Tibial artery (tissue), 4 donors: ENCODE measurements at places on chromosomes 2 and 18.

GRCh38 chr18:63366213-63367052 is 573 bp downstream of the KDSR start:
- DNase-seq, result peak; percentile 56

GRCh38 chr2:230327418-230328154 is 593 bp downstream of the SP140L start:
- no peak for DNase-seq

DNA sequence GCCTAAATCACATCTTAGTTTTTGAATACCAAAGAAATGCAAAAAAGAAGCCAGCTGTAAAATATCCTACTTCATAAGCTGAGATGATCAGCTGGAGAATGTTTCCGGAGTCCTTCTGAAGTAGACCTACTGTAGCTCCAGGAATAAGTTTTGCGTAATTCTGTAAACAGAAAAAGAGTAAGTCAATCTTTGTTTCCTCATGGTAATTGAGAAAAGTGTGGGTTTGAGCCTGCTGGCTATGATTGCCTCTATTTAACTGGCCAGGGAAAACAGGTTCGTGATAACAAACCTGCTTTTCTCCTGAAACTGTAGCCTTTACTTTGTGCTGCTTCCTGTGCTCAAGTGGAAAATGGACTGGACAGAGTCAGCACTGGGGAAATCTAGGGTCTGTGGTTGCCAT is 58.2 kb downstream of the ITGB6 start:
- no peak for DNase-seq

DNA sequence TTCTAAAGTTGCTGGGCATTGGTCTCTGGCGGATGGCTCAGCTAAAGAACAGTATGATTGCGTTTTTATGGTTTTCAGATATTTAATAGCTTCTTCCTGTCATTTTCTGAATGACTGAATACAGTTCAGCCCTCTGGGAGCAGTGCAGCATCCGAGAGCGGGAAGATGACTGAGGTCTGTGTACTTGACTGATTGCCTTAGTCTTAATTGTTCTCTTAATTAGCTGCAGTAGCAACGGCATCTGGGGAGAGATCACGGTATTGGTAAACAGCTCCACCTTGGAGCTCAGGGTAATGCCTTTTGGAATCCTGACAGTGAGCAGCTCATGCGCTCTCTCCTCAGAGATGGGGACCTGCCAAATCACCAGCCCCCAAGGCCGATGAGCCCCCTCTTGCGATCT is 481.4 kb upstream of the SPRED2 start:
- DNase-seq, result no peak

DNA sequence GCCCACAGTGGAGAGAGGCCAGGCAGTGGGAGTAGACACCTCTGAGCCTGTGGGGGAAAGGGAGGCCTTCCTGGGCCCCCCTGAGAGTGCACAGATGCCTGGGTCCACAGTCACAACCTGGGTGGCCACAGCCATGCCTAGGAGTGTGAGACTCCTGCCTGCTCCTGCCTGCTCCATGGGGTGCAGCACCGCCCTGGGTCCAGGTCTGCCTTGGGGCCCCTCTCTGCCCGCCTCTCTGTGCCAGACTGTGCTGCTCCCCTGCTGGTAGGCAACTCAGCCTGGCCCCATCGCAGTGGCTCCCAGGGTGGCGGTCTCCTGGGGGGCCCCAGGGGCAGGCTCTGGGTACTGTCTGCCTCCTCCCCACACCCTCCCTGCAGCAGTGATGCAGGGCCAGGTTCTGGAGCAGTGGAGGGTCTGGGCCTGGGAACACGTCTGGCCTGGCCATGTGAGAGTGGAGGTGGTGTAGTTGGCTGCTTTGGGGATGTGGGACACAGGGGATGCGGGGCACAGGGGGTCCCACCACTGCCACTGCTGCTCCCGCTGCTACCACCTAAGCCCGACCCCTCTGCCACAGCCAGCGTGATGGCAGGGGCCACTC is 60.1 kb upstream of the DLX2 start:
- DNase-seq, result no peak

GRCh38 chr2:39620067-39620466 is 45.6 kb upstream of the TMEM178A start:
- DNase-seq, result peak; percentile 74
